ENCODE measurements at places on chromosomes 5 and 9. TPM values are rescaled to one million over a fixed set of nuclear protein-coding genes. Genes with fewer than 3 reads are reported as not detected.

GRCh38 chr9:33430942-33431341, 16.5 kb downstream of the AQP3 start:
- H3K27ac ChIP-seq: no peak overlapping the region
- no peak overlapping the region for H3K4me3 ChIP-seq
- no peak for DNase-seq

DNA sequence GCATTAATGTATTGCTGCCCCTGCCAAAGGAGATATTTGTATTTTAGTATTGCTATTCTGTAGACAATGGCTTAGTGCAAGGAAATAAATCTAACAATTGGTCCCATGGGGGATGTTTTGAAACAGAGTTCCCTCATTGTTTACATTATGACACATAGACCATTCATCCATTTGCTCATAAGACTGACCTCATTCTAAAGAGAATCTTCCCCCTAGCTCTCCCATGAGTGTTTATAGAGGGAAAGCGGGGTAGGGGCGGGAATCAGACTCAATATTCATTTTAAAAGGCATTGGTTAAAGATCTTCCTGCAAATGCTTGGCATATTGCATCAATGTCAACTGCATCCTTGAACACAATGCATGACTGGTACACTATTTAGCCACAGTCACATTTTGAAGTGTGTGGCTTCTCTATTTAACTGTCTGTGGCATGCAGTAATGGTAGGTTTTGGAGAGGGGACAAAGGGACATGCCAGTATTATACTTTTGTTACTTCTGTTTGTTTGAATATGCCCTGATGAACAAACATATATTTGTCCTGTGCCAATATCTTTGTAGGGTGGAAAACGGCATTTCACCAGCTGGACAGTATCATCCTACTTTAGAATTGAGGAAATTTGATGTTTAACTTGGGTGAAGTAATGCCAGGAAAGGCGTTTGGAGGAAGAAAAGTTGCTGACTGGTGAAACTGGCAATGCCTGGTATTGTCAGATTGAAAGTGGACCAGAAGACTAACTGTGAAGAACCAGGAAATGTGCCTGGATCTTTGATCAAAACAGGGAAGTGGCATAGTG, 84.1 kb upstream of the MEGF10 start:
- H3K27ac ChIP-seq: no peak overlapping the region
- no peak overlapping the region for H3K4me3 ChIP-seq
- H3K4me1 ChIP-seq: no peaks in the 10 kb centered on the region
- DNase-seq: no peak

GRCh38 chr5:87782916-87783315, 370.2 kb upstream of the CCNH start:
- H3K36me3 ChIP-seq: no peaks in the 10 kb centered on the region
- DNase-seq: no peak
- no peak overlapping the region for H3K4me3 ChIP-seq
- H3K27me3 ChIP-seq: no peaks in the 10 kb centered on the region
- H3K27ac ChIP-seq: no peak overlapping the region

- peaks cover 8% of the 10 kb centered on the region for H3K4me1 ChIP-seq
- H3K4me3 ChIP-seq: no peak overlapping the region
- H3K27ac ChIP-seq: no peak overlapping the region
- H3K36me3 ChIP-seq: no peaks in the 10 kb centered on the region
- DNase-seq: no peak
These were observed 6.2 kb upstream of the TMEM141 start for GRCh38 chr9:136784997-136785361.

DNA sequence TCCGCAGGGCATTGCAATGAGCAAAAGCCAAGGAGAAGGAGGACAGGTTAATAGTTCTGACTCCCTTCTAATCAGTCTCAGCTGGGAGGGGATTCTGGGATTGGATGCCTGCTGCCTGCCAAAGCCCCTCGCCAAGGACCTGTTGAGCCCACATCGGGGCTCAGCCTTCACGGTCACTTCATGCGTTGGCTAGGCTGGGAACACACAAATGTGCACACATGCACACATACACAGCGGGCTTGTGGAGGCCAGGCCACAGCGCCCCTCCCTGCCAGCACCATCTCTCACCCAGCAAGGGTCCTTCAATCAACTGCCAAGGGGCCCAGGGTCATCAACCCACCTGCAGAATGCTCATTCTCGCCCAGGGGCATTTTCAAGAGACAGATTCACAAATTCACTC, 113.9 kb downstream of the C5orf15 start:
- H3K4me1 ChIP-seq: no peaks in the 10 kb centered on the region
- no peak overlapping the region for H3K4me3 ChIP-seq
- DNase-seq: no peak
- no peak overlapping the region for H3K27ac ChIP-seq

DNA sequence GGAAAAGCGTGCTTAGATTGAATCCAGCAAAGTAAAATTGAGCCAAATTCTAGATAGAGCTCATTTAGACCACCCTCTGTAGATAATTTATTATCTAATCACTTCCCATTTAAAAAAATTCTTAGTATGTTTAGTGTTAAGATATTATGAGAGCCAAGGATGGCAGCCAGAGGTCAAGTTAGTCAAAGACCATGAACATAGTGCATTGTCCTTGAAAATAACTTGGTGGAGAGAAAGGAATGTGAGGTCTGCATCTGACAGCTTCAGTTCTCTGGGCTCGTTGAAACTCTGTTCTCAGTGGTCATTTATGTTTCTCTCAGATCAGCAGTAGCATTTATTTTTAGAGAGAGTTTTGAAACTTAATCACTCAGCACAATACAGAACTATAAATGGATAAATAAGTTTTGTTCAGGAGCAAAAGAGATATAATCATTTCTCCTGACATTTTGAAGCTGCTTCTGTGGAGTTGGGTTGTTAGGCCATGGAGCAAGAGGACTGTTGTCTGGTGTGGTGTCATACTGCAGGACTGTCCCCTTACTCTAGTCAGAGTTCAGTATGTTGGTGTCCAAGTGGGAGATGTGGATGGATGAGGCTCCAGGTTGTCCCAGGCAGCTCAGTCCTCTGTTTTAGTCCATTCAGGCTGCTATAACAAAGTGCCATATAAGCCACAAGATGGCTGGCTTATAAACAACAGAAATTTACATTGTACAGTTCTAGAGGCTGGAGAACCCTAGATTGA, 337.7 kb downstream of the FBXL7 start:
- no peaks in the 10 kb centered on the region for H3K36me3 ChIP-seq
- H3K4me1 ChIP-seq: no peaks in the 10 kb centered on the region
- DNase-seq: no peak
- no peak overlapping the region for H3K27ac ChIP-seq

- H3K4me1 ChIP-seq: no peaks in the 10 kb centered on the region
- no peak overlapping the region for H3K27ac ChIP-seq
- no peaks in the 10 kb centered on the region for H3K27me3 ChIP-seq
- no peak for DNase-seq
- no peaks in the 10 kb centered on the region for H3K36me3 ChIP-seq
These were observed 63.5 kb downstream of the MEF2C start for GRCh38 chr5:88819301-88819999.

GRCh38 chr5:38874948-38875456, 29.2 kb downstream of the OSMR start:
- DNase-seq: no peak
- no peak overlapping the region for H3K4me3 ChIP-seq
- H3K27me3 ChIP-seq: peaks cover 17% of the 10 kb centered on the region
- no peak overlapping the region for H3K27ac ChIP-seq

GRCh38 chr5:112356178-112356956, 62.7 kb downstream of the EPB41L4A start:
- no peaks in the 10 kb centered on the region for H3K27me3 ChIP-seq
- no peaks in the 10 kb centered on the region for H3K4me1 ChIP-seq
- no peak overlapping the region for H3K27ac ChIP-seq
- DNase-seq: no peak

The GRM6 gene
- total RNA-seq: not detected

The PRR16 gene
- total RNA-seq: not detected
